ENCODE measurements at places on chromosomes 2 and 18.

DNA sequence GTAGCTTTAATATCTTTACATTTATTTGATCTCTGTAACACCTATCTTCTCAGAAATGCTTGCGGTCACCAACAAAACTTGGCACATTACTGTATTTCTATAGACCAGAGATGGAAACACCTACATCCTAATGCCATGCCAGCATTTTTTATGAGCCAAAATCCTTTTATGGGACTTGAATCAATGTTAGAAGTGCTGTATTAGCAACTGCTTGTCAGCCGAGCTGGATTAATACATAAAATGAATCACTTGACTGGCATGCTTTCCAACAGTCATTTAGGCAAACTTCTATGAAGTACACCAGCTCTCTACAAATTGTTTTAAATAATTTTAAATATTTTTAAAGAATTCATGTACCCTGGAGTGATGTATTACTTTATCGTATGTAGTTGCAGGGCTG lies 272.9 kb upstream of the NRP2 start:
- DNase-seq = no peak

DNA sequence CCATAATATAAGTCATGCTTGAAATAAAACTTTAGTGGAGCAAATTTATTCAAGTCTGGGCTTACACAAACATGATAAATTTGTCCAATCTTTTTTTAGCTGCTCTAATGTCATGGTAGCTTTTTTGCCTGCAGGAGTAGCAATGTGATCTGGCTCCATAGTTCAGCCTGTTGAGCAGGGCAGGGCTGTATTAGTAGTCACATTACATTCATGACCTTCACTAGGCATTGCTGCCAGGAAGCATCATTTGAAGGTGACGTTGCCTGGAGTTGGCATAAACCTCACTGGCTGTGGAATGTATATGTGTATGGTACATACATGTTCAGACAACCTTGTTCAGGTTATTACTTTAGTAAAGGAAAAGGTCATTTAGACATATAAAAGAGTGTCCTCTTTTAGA lies 76.6 kb downstream of the CCDC85A start:
- no peak for DNase-seq

GRCh38 chr2:74222300-74222650 lies 23.9 kb downstream of the MTHFD2 start:
- DNase-seq = no peak

DNA sequence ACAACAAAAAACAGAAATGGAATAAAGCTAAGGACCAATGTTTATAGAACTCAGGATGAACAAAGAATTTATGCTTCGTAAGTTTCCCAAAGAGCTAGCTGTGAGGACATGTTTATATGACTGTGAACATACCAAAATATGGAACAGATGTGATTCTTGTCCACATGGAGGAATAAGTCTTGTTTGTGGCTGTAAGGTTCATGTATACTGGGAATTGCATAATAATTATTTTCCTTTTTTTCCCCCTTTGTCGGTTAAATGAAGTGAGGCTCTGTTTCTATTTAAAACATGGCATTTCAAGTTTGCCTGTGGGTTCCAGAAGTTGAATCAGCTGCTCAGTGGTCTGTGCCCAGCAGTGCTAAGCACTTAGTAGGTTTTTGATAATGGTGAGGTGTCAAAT lies 108.1 kb downstream of the FHOD3 start:
- DNase-seq = no peak

GRCh38 chr2:213834331-213834730 lies 550.1 kb downstream of the SPAG16 start:
- no peak for DNase-seq

DNA sequence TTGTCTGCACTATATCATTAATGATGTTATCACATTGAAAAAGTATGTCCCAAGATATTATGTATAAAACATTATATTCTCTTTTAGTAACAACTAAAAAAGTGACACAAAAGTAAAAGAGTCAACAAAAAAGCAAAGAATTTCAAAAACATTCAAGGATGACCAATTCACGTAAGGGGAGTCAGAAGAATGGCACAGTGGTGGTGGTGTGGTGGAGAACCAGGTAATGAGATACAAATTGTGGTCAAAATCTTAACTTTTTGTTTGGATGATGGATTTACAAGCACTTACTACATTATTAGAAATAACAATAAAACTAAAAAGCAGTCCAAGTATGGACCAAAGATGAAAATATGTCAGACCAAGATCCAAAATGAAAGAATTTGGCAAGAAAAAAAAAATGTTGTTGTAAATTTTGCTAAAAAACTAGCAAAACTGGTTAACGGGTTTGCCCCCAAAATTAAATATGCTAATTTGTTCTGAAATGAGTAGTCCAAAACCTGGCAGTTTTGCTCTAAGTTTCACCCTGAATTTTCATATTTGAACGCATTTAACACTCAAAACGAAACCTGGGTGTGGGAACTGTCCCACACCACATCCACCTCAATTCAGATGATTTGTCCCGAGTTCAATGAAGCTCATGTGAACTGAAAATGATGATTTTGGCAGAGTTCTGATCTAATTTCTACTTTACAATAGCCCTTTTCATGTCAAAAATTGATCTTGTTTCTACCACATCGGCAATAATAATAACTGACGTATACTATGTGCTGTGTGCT lies 135.8 kb downstream of the IKZF2 start:
- no peak for DNase-seq

- DNase-seq = no peak
Measured at GRCh38 chr18:46264255-46264654, 160.1 kb downstream of the HAUS1 start.

DNA sequence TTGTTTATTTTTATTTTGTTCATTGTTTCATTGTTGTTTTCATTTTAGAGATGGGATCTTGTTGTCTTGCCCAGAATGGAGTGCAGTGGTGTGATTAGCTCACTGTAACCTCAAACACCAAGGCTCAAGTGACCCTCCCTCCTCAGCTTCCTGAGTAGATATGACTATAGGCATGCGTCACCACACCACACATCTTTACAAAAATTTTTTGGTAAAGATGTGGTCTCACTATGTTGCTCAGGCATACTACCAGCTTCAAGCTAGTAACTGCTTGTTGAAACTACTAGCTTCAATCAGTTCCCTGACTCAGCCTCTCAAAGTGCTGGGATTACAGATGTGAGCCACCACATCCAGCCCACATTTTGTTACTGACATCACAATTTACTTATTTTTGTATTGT lies 14.8 kb downstream of the FAM237A start:
- no peak for DNase-seq

GRCh38 chr2:15660491-15661294 lies 69.0 kb downstream of the DDX1 start:
- DNase-seq = no peak

GRCh38 chr18:40851014-40851429 lies 1104.0 kb upstream of the PIK3C3 start:
- DNase-seq = no peak

GRCh38 chr2:21281791-21282514 lies 158.2 kb downstream of the TDRD15 start:
- DNase-seq = no peak

GRCh38 chr2:219279916-219280516 lies 850 bp downstream of the DNAJB2 start:
- no peak for DNase-seq

DNA sequence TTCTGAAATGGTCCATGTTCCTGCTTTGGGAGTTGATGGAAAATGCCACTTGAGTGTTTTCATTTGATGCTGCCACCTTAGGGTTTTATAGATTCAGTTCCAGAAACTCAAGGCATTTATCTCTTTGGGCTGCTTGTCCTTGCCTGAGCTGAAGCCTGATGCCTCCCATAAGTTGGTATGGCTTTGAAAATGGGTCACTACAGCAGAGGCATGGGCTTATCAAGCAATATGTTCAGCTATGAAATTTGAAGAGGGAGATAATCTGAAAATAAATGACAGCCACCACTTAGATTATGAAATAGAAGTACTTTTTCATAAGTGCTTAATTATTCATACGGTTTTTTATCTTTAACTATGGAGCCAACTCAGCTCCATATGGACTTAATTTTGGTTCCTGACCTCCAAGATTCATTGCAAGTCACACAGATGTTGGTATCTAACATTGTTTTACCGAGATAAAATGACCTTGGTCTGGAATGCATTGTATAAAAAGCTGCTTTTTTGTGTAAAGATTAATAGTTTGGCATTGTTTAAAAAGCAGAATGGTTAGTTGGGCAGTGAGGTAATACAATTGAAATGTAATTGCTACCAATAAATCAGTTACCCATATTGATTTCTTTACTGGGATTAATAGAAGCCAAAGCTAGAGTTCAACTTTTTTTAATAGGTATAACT lies 4.5 kb downstream of the SLC14A1 start:
- DNase-seq = no peak

- no peak for DNase-seq
Measured at GRCh38 chr2:202494300-202495229, 118.4 kb downstream of the BMPR2 start.

DNA sequence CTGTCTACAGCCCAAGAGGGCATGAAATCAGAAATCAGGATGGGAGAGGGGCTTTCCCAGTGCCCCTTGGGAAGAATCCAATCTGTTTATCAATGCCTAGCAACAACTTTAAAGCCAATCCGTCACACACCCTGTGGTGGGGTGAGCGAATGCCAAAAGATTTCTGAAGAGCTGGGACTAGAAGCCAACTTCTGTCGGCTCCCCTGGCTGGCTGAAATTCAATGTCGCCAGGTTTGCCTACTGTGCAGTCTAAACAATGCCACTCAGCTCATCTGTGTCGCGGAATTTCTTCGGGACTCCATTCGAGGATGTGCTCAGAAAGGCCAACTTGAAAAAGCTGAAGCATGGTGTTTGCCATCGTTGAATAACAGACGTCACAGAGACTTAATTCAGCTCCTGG lies 31.5 kb upstream of the NCKAP5 start:
- no peak for DNase-seq

DNA sequence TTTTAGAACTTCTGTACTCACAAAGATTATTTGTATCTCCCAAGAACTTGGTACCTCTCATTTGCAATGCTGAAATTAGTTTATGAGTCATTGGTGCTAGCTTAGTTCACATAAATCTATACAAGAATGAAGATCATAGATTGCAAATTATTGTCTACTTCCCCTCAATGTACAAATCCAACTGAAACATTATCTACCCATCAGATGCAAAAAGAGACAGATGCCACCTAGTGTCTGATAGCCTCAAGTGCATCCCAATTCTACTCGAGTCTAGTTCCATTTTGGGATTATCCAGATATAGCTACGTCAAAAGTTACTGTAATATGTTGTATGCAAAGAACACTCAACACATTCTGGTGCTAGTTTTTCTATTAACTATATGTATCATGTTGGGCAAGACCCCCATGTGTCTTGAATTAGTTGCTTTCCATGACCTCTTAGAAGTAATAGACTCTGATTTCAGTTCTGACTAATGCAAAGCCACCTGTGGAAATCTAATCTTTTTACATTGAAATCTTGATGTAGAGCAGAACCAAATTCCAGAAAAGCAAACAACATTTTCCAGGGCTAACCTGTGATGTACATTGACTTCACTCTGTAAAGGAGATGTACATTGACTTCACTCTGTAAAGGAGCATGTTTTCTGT lies 210.0 kb downstream of the RBM43 start:
- DNase-seq = no peak

- DNase-seq = no peak
Measured at GRCh38 chr2:65823511-65823910, 391.1 kb upstream of the SPRED2 start.

DNA sequence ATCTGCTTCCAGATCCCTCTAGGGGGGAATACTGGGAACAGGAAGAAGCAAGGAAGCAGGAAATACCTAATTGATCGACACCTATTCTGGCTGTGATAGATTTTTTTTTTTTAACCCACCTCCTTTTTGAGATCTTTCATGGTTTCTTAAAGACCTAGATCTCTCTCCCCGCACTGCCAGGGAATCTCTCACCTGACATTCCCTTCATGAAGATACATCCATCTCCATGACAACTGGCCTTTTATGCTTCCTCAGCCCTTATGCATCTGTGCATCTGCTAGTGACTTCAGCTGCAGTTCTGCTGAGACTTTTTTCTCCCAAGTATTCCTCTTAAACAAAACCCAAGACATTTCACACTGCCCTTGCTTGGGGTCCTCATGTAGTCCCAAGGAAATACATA lies 21.1 kb upstream of the CPO start:
- no peak for DNase-seq

- no peak for DNase-seq
Measured at GRCh38 chr2:105140240-105140568, 101.3 kb upstream of the GPR45 start.

DNA sequence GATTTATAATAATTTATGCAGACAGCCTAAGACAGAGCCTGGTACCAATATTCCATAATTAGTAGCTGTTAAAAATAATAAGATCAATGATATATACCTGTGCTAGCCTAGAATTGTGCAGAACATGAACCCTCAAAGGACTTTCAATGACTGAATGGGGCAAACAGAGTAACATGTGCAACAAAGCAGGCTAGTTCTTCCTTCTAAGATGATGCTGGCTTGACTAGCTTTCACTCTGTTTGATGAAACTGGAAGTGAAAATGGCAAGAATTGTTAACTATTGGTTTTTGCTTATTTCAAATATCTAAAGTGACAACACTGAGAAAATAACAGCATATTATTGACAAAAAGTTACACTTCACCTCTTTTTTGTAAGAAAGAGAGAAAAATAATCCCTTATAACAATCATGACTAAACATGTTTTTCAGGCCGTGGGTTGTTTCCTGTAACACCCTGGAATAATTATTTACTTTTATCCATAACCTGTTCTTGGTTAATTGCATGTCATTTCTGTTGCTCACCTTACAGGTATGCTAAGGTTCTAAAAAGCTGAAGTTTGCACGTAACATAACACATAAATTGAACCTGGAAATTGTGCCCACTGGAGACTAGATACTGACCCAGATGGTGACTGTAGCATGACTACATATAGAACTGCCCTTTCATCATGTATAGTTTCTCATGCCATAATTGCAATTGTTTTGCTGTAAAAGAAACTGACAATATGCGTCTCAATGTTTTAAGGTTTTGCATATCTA lies 108.7 kb downstream of the C18orf54 start:
- DNase-seq = no peak

GRCh38 chr2:195320413-195320973 lies 336.5 kb upstream of the SLC39A10 start:
- no peak for DNase-seq

- DNase-seq = no peak
Measured at GRCh38 chr2:139357972-139358371, 577.8 kb upstream of the NXPH2 start.
